RCC 7860 (cell line): ENCODE measurements at places on chromosomes 7 and 10.

DNA sequence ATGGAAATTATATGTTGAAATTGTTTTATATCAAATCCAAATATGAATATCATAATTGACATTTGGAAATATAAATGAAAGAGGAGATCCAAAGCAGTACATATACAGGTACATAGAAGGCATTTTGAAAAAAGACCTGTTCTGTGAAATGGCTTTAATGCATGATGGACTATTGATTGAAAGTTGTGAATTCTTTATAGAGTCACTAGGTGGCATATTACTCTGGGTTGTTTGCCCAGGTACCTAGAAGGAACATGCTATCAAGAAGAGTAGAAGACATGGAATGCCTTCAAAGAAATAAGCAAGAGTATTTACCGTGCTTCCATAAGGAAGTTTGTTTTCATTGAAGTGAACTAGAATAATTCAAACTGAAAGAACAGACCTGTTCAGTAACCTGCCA, 160.0 kb upstream of the ANK3 start:
- DNase-seq: no peak

DNA sequence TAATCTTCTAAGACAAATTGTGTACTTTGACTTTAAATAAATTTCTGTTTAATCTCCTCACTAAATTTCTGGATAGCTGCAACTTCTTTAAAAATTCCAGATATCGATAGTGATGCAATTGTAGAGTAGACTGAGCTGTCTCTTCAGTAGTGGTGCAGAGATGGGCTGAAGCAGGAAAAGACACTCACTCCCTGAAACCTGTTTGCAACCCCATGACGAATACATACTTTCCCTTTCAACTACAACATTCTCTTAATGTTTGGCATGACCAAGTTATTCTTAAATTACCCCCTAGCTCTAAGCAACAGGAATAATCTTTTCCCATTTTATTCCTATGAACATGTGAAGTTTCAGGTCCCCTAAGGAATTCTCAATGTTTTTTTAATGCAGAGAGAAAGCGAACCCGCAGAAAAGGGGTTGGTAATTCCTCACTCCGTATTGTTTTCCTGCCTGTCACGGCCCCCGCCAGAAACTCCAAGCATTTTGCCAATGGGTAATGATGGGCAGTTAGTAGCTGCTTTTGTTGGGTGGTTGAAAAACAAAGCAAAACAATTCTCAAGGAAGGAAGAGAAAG, 1.3 kb downstream of the THSD7A start:
- DNase-seq: no peak

GRCh38 chr10:113067501-113067900, 117.5 kb downstream of the TCF7L2 start:
- DNase-seq: no peak

DNA sequence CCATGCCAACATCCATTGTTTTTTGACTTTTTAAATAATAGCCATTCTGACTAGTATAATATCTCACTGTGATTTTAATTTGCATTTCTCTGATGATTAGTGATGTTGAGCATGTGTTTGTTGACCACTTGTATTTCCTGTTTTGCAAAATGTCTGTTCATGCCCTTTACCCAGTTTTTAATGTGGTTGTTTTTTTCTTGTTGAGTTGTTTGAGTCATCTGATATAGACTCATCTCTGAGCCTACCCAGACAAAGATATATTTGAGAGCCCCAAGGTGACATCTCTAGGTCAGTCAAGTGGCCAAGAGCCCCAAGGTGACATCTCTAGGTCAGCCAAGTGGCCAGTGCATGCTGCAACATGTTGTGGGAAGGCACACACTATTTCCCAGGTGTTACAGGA, 224.7 kb downstream of the HECW1 start:
- DNase-seq: no peak

- no peak for DNase-seq
Measured at GRCh38 chr7:36531951-36532350, 142.3 kb downstream of the ANLN start.

DNA sequence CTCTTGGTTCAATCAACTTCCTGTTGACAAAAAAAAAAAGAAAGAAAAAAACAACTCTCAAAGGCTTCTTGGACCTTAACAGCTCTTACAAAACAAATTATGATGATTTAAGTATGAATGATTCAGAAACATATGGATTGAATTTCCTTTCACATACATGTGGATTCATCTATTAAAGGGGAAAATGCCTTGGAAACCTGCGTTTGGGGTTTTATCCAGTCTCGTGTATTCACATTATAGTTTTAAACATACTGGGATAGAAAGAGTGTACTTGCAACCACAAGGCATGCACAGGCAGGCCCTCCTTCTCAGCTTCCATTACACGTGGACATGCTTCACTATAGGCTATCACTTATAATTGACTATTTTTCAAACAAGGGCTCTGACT, 286.7 kb downstream of the INHBA start:
- DNase-seq: no peak

GRCh38 chr10:113544392-113544791, 8.5 kb upstream of the HABP2 start:
- no peak for DNase-seq

- DNase-seq: no peak
Measured at GRCh38 chr10:71600849-71601248, 118.7 kb downstream of the C10orf105 start.

DNA sequence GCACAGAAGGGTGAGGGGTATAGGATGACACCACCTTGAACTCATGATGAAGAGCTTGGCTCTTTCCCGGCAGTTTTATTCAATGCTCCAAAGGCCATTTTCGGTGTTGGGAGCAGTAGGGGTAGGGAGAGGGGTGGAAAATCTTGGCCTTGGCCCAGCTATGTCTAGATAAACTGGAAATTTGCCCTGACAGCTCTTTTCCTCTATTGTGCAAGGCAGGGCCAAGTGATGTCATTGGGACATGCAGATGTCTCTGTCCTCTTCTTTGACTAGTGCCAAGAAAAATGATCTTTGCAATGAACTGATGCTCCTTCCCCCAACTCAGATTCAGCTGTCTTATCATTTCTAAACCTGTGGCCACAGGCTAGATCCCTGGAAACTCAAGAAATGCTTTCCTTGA, 27.7 kb upstream of the PRKCQ start:
- no peak for DNase-seq

DNA sequence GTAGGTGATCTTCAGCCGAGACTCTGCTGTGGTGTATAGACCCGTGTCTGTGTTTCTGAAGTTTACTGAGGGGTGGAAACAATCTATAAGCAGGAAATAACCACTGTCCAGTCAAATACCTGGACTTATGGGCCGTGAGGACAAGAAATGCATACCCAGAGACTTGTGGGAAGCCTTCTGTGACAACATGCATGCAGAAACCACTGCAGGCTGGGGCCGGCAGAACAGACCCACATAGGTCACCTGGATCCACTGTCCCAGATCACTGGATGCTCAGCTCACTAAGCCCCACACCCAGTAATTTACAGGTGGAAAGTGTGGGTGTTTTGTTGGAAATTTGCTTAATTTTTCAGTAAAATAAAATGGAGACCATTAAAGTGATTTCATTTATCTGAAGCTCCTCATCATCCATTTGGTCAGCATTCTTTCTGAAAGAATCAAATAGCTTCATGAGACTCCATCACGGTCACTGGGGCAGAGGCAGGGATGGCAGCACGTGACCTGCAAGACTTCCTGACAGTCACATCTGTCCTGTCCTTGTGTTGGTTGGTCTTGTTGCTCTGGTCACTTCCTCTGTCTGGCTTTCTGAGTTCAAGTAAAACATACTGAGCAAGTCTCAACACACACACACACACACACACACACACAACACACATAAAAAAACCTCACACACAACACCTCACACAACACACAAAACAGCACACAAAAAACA, 108.3 kb downstream of the TNS3 start:
- no peak for DNase-seq

- DNase-seq: no peak
Measured at GRCh38 chr7:129556607-129557133, 54.3 kb downstream of the SMKR1 start.

GRCh38 chr10:6995831-6996230, 415.0 kb downstream of the SFMBT2 start:
- no peak for DNase-seq

DNA sequence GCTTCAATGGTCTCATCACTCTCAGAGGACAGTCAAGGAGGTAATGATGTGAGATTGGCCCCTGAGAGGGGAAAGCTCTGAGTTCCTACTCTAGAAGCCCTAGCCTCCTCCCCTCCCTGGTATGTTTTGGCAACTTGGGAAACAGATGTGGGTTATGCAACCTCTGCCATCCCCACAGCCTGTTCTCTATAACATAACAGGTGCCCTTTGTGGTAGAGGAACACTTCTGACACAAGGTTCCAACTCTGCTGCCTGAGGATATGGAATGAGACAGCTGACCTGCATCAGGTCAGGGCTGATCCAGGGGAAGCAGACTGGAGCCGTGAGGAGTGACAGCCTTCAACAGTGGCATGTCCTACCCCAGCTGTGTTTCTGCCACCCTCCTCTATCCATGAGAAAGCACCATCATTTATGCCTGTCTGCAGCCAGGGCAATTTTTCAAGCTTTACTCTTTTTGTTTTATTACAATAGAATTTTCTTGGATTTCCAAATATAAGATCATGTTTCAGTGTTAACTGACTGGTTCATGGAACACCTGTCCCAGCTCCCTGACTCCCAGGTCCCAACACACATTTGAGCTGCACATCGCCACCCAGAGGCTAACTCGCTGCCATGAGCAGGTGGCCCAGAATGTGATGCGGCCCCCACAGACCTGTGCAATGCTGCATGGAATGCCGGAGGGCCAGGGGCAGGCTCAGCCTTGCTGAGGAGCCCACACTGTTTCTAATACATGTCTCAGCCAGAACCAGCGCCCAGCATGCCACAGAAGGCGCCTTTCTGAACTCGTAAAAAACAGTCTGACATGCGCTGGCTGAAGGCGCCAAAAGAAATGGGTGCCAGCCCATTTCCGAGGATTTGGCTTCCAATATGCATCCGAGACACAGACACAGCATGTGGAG, 124.8 kb upstream of the CHST15 start:
- DNase-seq: no peak

- DNase-seq: peak; percentile 59
Measured at GRCh38 chr10:113053881-113054280, 103.8 kb downstream of the TCF7L2 start.

DNA sequence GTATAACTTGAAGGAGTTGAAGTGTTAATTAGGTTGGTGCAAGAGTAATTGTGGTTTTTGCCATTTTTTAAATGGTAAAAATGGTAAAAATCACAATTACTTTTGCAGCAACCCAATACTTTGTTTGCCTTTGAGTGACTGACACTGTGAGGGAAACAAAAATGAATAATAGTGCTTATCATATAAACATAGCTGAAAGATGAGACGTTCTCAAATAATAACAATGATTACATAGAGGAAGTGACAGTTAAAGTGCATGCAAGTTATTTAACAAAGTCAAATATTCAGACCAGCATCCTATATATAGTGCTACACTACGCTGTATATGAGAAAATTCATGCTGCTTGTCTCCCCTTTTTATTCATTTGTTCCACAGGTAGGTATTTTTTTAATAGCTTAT, 4.7 kb upstream of the HBP1 start:
- DNase-seq: no peak

DNA sequence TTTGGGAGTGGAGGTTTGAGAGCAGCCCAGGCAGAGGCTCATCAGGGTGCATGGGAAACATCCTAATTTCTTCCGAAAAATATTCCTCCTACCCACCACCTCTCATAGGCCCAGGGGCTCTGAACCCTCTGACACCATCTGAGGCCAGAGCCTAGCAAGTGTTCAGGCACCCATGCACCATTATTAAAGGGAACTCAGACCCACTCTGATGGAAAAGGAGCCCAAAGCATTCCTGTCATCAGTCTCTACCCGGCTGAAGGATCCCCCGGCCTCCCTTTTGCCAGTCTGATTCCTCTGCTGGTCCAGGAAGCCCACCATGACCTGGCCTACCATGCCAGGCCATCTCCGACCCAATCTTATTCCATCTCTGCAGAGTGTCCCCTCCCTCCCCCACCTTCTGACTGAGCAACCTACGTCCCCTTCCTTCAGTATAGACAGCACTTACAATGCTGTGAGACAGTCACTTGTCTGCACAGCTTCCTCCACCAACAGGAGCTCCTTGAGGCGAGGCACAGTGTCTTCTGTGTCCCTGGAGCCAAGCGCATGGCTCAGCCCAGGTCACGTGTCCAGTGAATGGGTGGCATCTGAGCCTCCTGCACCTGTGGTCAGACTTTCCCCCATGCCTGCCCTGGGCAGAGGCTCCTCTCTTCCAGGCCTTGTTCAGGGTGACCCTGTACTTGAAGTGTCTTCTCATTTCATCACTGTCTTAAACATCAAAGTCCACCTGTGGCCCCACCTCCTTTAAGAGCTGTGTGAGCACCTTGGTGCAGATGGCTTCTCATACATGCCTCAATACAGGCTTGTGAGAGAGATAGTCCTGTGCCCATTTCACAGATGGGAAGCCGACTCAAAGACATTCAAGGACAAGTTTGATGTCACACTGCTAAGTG, 889 bp upstream of the GPR15LG start:
- peak; percentile 64 for DNase-seq

GRCh38 chr7:22395222-22395621, 38.3 kb upstream of the RAPGEF5 start:
- no peak for DNase-seq

DNA sequence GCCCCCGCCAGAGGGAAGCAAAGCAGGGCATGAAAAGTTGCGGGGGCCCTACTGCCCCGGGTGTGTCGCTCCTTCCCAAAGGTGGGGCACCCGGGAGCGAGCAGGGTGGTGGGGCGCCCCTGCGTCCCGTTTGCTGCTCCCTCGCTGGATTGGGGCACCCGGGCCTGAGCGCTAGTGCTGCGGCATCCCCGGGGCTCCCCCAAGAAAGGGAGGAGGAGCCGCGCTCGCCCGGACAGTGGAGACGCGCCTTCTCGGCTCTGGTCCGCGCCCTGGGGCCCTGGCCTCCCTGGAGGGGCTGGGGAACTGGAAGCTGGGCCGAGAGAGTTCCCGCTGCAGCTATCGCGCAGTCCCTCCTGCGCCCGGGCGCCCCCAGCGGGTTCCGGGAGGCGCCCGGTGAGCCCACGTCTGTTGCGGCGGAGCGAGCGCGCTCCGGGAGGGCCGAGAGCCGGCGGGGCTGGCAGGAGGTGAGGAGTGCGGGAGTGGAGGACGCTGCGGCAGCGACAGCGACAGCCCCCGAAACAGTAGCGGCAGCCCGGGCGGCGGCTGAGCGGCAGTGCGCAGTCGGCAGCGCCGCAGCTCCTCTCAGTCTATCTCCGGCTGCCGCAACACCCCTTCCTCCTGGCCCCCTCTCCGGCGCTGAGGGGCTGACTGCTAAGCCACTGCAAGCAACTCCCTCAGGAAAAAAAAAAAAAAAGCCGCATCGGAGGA, 504 bp upstream of the BMPER start:
- peak; percentile 13 for DNase-seq

GRCh38 chr7:42686594-42687156, 225.2 kb downstream of the C7orf25 start:
- DNase-seq: no peak

DNA sequence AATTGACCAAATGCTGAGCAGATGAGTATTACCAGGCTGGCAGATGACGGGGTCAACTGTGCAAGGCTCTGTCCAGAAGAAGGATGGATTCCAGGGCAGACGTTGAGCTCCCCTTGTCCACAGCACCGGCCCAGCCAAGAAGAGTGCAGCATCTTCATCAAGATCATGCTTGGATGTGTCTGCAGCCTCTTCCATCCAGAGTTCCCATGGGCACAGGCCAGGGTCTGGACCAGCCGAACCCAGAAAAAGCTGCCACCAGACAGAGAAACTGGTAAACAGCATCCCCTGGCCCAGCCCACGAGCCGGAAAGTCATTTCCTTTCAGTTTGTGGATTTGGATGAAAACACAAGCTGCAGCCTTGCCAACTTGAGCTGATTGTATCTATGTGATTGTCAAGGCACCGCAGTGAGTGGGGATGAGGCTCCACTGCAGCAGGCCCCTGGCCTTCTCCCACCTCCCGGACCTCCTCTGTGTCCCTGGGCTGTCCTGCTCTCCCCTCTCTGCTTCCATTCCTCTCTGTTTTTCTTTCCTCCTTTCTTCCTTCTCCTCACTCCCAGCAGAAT, 321.8 kb downstream of the TCERG1L start:
- no peak for DNase-seq
